ENCODE measurements at places on chromosomes 2 and 18.

DNA sequence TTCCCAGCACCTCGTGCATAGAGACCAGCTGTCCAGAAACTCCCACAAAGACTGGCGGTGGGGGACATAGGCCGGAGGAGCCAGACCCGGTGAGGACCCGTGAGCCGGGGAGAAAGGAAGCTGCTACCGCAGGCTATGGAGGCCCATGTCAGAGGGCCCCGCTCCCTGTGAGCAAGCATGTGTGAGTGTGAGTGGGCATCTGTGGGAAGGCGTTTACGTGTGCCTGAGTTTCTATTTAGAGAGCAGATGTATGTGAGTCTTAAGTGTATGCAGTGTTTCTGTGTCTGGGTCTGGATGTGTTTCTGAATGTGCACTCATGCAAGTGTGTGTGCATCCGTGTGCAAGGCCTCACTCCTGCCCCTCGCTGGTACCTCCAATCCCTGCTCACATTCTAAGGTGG, 187.8 kb upstream of the RAB6C start:
- no peak for DNase-seq

- no peak for DNase-seq
Observed at GRCh38 chr2:10297959-10298531, 4.7 kb upstream of the HPCAL1 start.

DNA sequence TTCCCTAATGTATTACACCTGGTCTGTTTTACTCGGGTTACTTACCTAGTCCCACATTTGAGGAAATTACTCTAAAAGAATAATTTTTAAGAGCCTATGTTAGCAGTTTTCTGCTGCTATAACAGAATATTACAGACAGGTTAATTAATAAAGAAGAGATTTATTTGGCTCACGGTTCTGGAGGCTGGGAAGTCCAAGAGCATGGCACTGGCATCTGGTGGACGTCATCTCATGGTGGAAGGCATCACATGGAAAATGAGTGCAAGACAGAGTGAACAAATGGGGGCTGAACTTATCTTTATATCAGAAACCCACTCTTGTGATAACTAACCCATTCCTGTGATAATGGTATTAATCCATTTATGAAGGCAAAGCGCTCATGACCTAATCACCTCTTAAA, 12.8 kb upstream of the GLS start:
- no peak for DNase-seq

DNA sequence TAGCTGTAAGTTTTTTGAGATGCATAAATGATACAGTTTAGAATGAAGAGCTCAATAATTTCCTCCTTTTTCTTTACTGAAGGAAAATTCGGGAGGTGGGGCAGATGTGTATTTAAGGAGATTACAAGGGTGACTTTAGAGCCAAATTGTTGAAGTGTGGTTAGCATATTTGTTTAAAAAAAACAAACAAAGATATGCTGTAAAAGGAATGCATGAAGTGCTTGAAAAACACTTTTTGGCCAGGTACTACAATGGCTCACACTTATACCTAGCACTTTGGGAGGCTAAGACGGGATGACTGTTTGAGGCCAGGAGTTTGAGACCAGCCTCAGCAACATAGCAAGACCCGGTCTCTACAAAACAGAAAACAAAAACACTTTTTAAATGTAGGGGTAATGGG, 38.4 kb downstream of the CD302 start:
- no peak for DNase-seq

GRCh38 chr2:8796315-8796848, 41.0 kb downstream of the KIDINS220 start:
- DNase-seq: no peak

DNA sequence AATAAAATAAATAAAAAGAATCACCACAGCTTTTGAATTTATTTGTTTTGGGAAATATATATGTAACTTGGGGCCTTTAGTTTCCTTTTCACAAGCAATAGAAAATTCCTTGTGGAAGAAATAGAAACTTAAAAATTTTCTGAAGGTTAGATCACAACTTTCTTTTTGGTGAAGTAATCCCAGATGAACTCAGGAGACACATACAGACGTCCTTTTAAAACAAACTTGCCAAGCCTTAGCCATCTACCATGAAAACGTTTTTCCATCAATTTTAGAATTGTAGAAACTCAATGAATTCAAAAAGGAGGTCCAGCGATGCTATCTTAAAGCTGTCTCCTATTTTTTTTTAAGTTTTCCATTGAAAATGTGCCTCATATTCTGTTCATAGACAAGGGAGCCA, 225.6 kb downstream of the ASXL3 start:
- DNase-seq: no peak

Data from NCI-H1105 (cell line).